ENCODE measurements at places on chromosomes 11 and 22. TPM values are rescaled to one million over a fixed set of nuclear protein-coding genes. Genes with fewer than 3 reads are reported as not detected.

- H3K27me3 ChIP-seq, result peaks cover 21% of the 10 kb centered on the region
- no peaks in the 10 kb centered on the region for H3K36me3 ChIP-seq
- peak; percentile 62 for DNase-seq
- peaks cover 20% of the 10 kb centered on the region for H3K4me1 ChIP-seq
- no peak overlapping the region for H3K4me3 ChIP-seq
- no peak overlapping the region for H3K27ac ChIP-seq
Measured at GRCh38 chr11:45097721-45098493, 48.5 kb upstream of the PRDM11 start.

DNA sequence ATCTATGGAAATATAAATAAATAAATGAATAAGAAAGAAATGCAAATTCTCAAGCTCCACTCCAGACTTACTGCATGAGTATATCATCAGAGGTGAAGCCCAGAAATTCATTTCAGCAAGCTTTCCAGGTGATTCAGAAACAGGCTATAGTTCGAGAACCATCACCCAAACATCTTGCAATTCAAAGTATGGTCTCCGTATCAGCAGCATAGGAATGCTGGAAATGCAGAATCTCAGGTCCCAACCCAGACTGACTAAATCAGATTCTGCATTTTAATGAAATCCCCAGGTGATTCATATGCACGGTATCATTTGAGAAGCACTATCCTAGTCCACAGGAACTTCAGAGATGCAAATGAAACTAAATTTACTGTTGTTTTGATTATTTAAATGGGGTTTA lies 95.3 kb downstream of the SERGEF start:
- no peaks in the 10 kb centered on the region for H3K36me3 ChIP-seq
- no peaks in the 10 kb centered on the region for H3K4me1 ChIP-seq
- DNase-seq, result no peak
- no peak overlapping the region for H3K27ac ChIP-seq
- no peak overlapping the region for H3K4me3 ChIP-seq
- H3K27me3 ChIP-seq, result no peaks in the 10 kb centered on the region

DNA sequence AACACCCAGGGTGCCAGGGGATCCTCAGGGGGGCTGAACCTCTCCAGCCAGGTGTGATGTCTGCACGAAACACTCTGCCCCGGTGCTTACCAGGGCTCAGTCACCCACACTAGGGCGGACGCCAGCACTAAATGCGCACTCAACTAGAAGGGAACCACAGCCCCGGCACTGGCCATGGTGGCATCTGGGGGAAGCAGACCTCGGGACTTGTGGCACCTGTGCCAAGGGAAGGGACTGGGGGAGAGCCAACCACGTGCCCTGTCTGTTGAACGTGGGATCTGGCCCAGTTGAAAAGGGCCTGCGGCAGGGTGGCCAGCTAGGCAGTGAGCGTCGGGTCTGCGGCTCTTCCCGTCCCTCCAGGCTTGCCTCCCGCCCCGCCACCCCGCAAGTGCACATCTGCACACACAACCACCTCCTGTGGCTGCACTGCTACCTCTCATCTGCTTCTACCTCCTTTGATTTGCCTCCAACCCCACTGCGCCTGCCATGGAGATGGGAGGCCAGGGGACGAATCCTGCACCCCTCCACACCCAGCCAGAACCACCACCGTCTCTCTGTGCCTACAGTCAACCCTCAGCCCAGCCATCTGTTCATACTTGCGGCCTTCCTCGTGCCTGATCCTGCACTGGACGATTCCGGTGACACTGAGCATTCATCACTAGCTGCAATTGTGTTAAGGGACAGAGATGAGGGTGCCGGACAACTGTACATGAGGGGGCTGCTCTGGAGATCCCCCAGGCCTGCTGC lies 15.0 kb upstream of the MOB2 start:
- no peak overlapping the region for H3K4me3 ChIP-seq
- H3K4me1 ChIP-seq, result no peaks in the 10 kb centered on the region
- H3K36me3 ChIP-seq, result no peaks in the 10 kb centered on the region
- no peak for DNase-seq

- peaks cover 15% of the 10 kb centered on the region for H3K4me1 ChIP-seq
- H3K27me3 ChIP-seq, result no peaks in the 10 kb centered on the region
- DNase-seq, result no peak
Measured at GRCh38 chr11:106076171-106076918, 802 bp downstream of the KBTBD3 start.

DNA sequence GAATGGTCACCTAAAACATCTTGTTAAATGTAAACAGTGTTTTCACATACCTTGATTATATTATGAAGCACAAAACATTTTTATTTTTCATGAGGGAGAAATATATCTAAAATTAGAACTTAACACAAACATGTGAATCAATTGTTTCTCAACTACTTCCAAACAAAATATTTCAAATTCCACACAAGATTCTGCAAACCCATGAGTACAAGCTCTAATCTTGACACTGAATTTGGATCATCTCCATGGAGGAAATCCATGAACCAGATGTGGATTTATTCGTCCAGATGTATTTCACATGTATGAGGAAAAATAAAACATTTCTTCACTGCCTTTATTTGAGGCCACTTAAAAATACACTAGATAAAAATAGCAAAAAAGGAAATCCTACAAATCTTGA lies 184.2 kb downstream of the SBF2 start:
- peak; percentile 80 for DNase-seq
- H3K27ac ChIP-seq, result peak overlapping the region; percentile 56
- H3K36me3 ChIP-seq, result no peaks in the 10 kb centered on the region
- H3K4me3 ChIP-seq, result peak overlapping the region; percentile 22
- peaks cover 37% of the 10 kb centered on the region for H3K4me1 ChIP-seq

DNA sequence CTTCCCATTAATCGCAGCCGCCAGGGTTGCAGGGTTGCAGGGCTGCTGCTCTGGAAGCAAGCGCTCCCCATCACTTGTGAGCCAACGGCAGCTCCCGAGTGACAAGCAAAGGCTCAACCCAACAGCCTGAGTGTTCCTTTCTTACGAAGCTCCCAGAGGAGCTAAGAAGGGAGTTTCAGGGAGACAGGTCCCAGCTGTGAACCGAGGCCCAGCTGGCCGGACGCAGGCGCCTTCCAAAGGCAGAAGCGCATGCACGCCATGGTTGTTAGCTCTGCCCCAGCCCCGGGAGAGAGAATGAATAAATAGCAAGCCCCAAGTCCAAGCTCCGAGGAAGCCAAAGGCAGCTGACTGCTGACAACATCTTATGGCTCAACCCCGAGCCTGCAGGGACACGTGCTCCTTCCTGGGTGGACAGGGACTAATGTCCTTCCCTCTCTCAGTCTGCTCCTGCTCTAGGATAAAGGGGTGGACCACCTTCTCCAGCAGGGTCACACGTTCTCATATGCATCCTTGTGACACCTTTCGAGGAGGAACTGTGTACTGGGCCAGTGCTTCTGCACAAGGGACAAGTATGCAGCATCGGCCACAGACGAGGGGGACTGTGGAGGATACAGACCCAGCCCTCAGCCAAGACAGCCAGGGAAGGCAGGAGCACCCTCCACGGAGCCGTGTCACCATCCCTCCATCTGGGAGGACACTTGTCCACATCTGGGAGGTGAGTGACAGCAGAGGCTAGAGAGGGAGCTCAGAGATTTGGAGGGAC lies 29.9 kb downstream of the SHANK2 start:
- H3K27me3 ChIP-seq, result no peaks in the 10 kb centered on the region
- DNase-seq, result no peak
- no peaks in the 10 kb centered on the region for H3K36me3 ChIP-seq
- no peaks in the 10 kb centered on the region for H3K4me1 ChIP-seq

GRCh38 chr22:25051073-25051472 lies 98.6 kb downstream of the KIAA1671 start:
- DNase-seq, result no peak
- H3K4me1 ChIP-seq, result no peaks in the 10 kb centered on the region
- H3K27me3 ChIP-seq, result no peaks in the 10 kb centered on the region
- no peak overlapping the region for H3K27ac ChIP-seq

DNA sequence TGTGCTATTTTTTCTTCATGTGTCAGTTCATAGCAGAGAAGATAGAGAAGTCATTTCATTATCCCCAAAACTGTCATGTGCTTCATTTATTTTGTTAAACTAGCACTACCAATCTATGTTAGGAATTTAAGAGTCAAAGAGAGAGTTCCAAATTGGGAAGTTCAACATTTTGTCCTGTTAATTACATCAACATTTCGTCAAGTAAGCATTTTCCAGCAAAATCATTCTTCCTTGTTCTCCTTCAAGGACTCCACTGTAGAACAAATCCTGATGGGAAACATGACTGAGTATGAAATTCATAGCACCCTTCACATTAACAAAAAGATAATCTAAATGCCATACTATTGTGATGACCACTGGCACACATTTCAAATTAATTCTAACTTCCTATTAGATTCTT lies 59.1 kb downstream of the PACSIN2 start:
- H3K27me3 ChIP-seq, result no peaks in the 10 kb centered on the region
- 0 out of 2 replicates have a peak, but pooled peaks cover 4% of the 10 kb centered on the region for H3K36me3 ChIP-seq

GRCh38 chr11:78586452-78587046 lies 11.9 kb upstream of the NARS2 start:
- peak; percentile 30 for DNase-seq
- H3K27ac ChIP-seq, result no peak overlapping the region
- no peaks in the 10 kb centered on the region for H3K36me3 ChIP-seq
- no peak overlapping the region for H3K4me3 ChIP-seq
- H3K4me1 ChIP-seq, result no peaks in the 10 kb centered on the region

The SCUBE1 gene
- total RNA-seq, result not detected

The PTPRJ gene
- total RNA-seq, result 9.5 TPM

The SMIM35 gene
- not detected for total RNA-seq
